ENCODE measurements at places on chromosomes 7 and 10.

- no peak for DNase-seq
Observed at GRCh38 chr7:95026421-95027072, 119.2 kb downstream of the PPP1R9A start.

DNA sequence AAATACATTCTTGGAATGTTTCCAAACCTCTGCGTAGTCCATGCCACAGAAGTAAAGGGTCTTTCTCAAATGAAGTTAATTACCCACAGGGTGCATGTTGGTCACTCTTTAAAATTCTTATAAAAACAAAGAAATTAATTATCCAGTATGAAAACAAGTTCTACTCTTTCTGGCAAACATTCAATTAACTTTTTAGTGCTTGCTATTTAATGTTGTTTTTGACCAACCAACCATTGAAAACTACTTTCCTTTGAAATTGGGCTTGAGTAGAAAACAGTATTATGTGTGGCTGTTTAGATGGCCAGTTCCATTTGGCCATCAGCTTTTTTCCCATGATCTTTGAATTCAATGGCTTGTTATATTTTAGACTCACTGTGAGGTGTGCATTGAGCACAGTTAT, 83.0 kb downstream of the TAF3 start:
- no peak for DNase-seq

DNA sequence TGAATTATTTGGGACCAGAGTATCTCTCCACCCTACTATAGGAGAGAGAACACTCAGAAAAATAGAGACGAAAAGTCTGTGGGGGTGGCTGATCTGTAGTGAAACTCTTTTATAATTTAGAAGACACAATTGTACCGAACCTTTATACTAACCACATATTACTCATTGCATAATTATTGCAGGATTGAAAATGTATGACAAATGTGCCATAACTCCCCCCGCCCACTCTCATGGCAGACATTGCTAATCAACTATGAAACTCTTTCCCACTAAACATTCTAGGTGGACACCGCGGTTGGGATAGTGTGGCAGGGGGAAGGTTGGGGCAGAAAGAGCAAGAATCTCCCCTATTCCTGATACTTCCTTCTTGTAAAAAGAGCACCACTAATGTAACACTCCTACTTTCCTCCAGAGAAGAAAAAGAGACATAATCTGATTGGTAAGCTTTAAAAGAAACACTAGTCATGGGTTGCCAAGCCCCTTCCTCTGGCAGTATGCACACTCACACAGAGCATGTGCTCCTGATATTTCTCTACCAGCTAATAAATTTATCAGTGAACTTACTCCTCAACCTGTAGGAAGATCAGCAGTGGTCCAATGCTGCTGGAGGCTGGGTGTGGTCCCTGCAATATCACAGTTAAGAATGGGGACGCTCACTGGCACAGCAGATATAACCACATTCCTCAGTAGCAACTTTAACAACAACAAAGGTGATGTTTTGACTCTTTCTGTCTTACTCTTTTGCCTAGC, 18.7 kb upstream of the ARID5B start:
- no peak for DNase-seq

GRCh38 chr7:25906003-25906402, 246.0 kb upstream of the NFE2L3 start:
- no peak for DNase-seq

DNA sequence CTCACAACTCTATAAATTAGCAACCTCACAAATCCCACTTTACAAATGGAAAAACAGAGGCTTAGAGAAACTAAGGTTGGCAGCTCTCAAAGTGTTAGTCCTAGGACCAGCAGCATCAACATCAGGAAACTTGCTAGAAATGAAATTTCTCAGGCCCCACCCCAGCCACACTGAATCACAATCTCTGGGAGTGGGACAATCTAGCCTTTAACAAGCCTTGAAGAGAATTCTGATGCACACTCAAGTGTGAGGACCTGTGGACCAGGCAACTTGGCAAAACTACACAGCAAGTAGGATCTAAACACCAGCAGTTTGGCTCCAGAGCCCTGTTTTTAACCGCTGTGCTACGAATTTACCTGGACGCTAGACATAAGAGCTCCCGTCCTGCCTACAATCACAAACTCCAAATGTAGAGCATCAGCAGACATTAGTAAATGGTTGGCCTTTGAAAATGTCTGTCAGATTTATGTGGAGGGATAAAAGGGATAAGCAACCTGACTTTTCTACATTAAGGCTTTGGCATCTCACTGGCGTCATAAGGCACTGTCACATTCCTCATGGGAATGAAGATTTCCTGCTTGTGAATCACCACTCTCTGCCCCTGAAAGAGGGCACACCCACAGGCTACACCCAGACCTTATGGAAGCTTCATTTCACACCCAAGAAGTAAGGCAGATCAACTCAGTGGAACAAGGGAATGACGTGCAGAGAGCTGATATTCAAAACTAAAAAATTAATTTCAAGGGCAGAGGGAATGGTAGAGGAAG, 34.5 kb downstream of the PPP1R3C start:
- DNase-seq = no peak

- no peak for DNase-seq
Observed at GRCh38 chr7:84647797-84648757, 453.5 kb upstream of the SEMA3A start.
